ENCODE measurements at places on chromosomes 3 and 15. TPM values are rescaled to one million over a fixed set of nuclear protein-coding genes. Genes with fewer than 3 reads are reported as not detected.
A peak's percentile ranks its signal among the peaks of the same experiment; 100 is the strongest.

FBXO40 gene
- polyA plus RNA-seq = not detected

GRCh38 chr3:60298141-60298540 lies 953.1 kb downstream of the FHIT start:
- no peak for DNase-seq

GRCh38 chr3:23474580-23475357 lies 271.6 kb downstream of the UBE2E2 start:
- DNase-seq = no peak

DNA sequence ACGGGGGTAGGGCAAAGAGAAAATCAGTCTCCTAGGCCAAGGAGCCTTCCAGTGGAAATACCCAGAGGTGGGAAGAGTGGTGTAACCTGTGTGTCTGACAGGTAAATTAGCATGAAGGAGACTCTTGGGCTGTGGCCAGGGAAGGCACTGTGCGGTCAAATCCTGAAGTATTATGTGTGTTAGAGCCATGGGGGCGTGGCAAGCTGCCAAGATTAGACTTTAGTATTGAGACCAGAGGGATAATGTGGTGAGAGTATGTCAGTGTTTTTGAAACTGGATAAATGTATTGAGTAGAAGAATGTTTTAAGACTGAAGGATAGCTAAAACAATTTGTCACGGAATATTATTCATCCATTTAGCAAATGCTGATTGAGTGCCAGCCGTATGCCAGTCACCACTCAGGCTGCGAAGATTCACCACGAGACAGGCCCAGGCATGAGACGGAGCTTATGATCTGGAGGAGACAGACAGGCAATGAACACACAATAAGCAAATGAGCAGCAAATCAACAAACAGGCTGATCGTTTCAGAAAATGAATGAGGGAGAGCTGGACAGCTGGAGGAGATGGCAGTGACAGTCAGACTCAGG lies 445.9 kb downstream of the MCTP2 start:
- no peak for DNase-seq

DNA sequence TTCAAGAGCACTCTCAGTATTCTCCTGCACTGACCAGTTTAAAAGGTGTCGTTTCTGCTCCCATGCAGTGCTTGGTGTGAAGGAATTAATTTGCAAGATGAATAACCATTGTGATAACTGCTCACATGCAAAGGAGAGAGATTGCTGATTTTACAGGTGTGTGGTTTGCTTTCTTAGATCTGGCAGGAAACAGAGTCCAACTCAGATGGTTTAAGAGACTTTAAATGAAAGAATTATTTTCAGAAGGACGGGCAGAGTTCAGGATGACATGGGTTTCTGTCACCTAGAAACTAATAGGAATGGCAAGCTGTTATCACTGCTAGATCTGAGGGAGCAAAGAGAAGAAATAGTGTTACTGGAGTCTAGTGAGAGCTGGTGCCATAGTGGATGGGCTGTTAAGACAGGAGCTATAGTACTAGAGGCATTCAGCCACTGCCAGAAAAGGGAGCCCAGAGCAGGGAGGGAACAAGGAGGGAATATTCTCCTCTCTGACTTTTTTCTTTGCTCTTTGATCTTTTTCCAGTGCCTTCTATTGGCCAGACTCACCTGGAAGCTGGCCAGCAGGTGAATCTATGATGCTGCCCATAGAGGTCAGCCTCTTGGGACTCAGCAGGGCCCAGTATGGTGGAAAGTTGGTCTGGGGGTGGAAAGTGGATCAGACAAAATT lies 14.9 kb downstream of the ATXN7 start:
- no peak for DNase-seq

GRCh38 chr15:90174140-90174875 lies 26.8 kb upstream of the SEMA4B start:
- peak; percentile 83 for DNase-seq

DNA sequence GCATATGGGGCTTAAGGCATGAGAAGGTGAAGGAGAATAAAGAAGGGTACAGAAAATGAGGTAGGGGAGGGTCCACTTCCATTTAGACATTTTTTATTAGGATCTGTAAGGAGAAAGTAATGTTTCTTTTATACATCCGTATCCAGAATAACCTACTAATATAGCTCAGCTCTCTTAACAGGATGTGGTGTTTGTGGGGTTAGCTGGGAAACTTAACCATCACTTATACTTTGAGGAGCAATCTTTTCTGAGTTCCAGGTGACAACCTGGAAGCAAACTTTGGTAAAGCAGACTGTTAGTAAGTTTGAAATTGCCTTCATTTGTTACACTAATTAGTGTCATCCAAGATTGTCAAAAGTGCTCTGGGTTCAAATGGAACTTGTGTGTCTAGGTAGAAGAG lies 36.6 kb downstream of the BUB1B start:
- no peak for DNase-seq

GRCh38 chr3:24687671-24688070 lies 193.0 kb upstream of the THRB start:
- DNase-seq = no peak

GRCh38 chr3:140023616-140024530 lies 88.9 kb downstream of the CLSTN2 start:
- no peak for DNase-seq

DNA sequence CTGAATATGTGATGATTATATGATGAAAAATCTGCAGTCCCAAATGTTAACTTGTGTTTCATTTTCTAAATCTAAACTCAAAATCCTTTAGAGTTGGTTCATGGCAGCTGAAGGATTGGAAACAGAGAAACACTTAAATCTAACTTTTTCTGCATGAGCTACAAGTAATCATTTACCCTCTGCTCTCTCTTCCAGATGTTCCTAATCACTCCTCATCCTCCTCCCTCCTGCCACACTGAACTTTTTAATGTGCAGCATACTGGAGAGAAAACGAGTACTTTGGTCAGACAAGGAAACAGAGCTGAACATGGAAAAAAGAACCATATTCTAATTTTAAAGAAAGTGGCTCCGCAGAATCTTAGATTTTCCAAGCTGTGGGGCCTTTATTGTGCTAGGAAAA lies 321.2 kb upstream of the COL8A1 start:
- no peak for DNase-seq
